ENCODE measurements at places on chromosomes 2 and 18.

DNA sequence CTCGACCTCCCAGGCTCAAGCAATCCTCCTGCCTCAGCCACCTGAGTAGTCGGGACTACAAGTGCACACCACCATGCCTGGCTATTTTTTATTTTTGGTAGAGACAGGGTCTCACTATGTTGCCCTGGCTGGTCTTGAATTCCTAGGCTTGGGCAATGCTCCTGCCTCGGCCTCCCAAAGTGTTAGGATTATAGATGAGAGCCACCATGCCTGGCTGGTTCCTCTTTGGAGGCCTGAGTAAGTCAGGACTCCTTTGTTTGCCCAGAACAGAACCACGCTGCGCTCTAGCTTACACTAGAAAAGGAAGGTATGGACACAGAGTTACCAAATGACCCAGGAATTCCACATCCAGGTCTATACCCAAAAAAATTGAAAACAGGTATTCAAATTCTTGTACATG is 135.9 kb upstream of the SLC1A4 start:
- DNase-seq = no peak

GRCh38 chr2:236010920-236011685 is 157.1 kb downstream of the GBX2 start:
- DNase-seq = peak; percentile 15

GRCh38 chr2:131132729-131133128 is 27.6 kb downstream of the PLEKHB2 start:
- no peak for DNase-seq

DNA sequence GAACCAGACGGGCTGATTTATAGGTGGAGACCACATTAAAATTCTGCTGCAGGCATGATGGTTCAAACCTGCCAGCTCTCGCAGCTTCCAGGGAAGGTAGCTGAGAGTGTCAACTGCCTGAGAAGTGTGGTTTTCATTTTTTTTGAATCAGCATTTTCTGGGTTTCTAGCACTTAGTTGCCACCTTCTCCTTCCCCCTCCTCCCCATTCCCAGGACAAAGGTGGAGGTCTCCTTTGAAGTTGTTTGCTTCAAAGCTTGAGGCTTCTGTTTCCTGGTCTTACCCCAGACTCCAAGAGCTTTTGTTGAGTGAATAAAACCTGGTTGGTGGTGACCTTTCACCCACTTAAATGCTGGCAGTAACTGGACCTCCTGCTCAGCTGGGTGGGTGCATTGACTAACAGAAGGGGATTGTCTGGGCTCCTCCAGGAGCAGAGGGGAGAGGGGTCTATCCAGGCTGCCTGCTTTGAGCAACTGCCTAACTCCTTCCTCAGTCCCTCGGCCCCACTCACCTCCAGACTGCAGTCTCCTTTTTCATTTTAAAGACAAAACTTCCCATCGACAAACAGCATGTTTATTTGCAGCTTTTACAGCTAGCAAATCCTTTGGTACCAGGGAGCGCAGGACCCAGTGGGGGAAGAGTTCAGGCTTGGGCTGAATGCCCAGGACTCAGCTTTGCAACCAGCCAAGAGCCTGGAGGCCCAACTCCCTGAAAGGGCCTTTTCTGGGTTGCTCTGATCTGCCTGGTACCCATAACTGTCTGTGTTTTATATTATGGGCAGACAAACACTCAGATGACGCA is 3.5 kb downstream of the RHOB start:
- peak; percentile 98 for DNase-seq

- DNase-seq = no peak
Observed at GRCh38 chr18:10045296-10045891, 131.6 kb downstream of the VAPA start.

DNA sequence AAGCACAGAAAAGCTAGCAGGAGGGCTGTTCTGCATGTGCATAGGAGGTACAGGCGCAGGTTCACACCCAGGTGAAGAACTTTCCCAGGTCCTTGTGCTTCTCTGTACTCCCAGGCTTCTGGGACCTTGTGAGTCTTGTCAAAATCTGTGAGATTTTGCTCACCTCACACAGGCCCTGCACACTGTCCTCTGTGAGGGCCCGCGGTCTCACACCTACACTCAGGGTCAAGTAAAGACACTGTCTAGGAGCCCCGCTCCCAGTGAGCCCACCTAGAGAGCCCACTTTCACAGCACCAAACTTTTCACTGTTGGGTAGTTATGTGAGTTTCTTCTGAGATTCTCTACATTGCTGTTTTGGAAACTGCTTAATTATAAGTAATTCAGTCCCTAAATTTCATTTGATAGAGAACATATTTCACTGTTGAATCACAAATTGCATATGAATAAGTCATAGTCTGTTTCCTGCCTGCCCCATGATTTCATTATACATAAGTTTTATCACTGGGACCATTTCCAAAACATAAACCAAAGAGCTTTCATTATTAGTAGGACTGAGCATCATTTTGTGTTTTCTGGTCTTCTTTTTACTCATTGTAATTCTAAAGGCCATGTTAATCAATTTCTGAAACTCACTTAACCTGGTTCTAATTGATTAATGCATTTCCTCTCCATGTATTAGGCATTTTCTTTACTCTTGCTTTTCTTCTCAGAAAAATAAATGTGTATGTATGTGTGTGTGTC is 234.2 kb upstream of the SPOPL start:
- DNase-seq = peak; percentile 63

DNA sequence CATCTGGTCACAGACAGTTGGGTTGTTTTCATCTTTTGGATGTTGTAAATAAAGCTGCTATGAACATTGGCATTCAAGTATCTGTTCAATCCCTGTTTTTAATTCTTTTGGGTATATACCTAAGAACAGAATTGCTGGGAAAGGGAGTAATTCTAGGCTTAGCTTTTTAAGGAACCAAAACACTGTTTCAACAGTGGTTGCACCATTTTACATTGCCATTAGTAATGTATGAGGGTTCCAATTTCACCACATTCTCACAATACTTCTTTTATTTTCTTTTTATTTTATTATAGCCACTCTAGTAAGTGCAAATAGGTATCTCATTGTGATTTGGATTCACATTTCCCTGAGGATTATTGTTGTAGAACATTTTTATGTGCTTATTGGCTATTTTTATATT is 108.9 kb upstream of the GLS start:
- no peak for DNase-seq

GRCh38 chr2:150572961-150573395 is 85.5 kb upstream of the RND3 start:
- no peak for DNase-seq

- peak; percentile 14 for DNase-seq
Observed at GRCh38 chr2:102735416-102736109, 26.3 kb upstream of the TMEM182 start.

DNA sequence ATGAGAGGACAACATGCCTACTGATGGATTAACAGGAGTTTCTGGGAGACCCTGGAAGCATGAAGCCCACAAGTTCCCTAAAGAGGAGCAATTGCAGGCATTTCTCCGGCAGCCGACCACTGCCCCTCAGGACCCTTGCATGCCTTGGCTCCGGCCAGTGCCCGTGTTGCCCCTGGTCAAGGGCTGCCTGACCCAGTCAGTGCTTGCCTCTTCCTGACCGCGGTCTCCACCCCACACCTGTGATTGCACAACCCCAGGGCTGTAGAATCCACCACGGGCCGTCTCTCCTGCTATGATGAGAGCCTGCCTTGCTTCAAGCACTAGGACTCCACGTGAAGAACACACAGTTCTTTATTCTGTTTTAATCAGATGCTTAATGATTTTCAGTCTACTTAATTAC is 127.5 kb downstream of the GLI2 start:
- peak; percentile 67 for DNase-seq

- DNase-seq = no peak
Observed at GRCh38 chr2:29562319-29562718, 359.1 kb downstream of the ALK start.

DNA sequence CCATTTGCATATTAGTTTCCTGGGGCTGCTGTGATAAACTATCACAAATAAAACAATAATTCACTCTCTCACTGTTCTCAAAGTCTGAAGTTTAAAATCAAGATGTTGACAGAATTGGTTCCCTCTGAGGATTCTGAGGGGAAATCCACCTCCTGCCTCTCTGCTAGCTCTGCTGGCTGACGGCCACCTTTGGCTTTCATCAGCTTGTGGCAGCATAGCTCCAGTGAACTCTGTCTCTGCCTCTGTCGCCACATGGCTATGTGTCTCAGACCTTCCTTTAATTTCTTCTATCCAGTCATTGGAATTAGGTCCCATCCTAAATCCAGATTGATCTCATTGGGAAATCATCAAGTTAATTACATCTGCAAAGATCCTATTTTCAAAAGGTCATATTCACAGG is 38.9 kb upstream of the TRIM43 start:
- DNase-seq = no peak

DNA sequence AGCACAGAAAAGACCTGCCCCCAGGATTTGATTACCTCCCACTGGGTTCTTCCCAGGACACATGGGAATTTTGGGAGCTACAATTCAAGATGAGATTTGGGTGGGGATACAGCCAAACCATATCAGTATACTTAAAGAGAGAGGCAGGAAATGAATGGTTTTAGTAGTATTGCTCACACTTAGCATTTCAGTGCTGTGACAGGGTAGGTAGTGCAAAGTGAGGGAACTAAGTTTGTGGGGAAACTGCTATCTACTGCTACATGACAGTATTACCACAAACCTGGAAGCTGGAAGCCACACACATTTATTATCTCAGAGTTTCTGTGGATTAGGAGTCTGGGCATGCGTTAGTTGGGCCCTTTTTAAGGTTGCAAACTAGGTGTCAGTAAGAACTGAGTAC is 450.7 kb downstream of the LPIN1 start:
- DNase-seq = no peak

DNA sequence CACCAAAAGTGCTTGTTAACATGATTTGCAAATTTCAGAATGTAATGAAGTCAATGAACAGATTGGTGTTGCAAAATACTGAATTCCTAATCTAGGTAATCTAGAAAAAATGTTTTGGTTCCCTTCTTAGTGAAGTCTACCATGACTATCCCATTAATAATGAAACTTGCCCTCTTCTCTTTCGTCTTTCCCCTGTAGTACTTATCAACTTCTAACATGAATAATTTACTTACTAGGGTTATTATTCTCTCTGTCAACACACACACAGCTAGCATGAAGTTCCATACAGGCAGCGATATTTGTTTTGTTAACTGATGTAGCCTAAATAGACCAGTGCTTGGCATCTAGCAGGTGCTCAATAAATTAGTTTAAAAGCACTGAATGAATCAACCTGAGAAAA is 160.2 kb downstream of the NCK2 start:
- no peak for DNase-seq

GRCh38 chr2:66897181-66897580 is 462.3 kb downstream of the MEIS1 start:
- no peak for DNase-seq

DNA sequence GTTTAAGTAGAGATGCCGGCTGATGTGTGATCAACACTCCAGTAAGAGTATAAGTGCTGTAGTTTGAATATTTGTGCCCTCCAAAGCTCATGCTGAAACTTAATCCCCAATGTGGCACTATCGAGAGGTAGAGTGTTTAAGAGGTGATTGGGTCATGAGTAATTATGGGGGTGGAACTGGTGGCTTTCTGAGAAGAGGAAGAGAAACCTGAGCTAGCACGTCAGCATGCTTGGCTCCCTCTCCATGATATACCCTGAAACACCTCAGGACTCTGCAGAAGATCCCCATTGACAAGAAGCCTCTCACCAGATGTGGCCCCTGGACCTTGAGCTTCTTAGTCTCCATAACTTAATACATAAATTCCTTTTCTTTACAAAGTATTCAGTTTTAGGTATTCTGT is 584.8 kb downstream of the TSN start:
- DNase-seq = no peak

- peak; percentile 53 for DNase-seq
Observed at GRCh38 chr2:163401481-163401880, 334.3 kb downstream of the FIGN start.

- DNase-seq = no peak
Observed at GRCh38 chr2:85698880-85699254, 4.7 kb downstream of the GNLY start.

DNA sequence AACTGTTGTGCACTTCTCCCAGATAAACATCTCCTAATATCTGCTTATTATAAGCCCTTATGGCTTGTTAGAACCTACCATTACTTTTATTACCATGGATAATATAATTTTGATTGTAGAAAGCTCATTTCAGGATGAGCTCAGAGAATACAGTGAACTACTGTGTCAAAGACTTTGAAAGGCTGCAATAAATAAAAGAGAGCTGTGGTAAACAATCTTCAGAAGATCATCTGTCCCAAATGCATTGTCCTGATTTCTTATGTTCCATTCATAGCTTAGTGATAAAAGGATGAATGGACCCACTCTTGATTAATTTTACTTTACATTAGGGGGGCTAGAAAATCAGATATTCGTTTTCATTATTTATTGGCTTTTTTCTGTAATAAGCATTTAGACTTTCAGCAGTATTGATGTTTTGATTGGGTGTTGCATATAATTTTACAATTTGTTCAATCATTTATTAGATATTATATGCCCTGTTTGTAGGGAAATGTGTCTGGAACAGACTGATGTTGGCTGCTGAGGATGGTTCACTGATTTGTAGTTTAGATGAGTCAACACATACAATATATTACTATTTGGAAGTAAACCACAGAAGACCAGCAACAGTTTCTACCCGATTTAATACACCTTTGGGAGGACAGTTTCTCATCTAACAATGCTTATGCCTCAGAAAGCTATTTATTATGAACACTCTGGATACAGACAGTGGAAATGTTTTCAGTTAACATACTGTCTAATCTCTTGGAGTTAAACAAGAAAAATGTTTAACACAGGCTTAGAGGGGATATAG is 147.2 kb downstream of the TMEFF2 start:
- no peak for DNase-seq

GRCh38 chr18:79375441-79376154 is 20.1 kb upstream of the NFATC1 start:
- DNase-seq = no peak

GRCh38 chr18:8721094-8721669 is 15.8 kb downstream of the MTCL1 start:
- DNase-seq = no peak

Measured in fibroblast of villous mesenchyme (primary cell).